ENCODE measurements at places on chromosomes 4 and X.

DNA sequence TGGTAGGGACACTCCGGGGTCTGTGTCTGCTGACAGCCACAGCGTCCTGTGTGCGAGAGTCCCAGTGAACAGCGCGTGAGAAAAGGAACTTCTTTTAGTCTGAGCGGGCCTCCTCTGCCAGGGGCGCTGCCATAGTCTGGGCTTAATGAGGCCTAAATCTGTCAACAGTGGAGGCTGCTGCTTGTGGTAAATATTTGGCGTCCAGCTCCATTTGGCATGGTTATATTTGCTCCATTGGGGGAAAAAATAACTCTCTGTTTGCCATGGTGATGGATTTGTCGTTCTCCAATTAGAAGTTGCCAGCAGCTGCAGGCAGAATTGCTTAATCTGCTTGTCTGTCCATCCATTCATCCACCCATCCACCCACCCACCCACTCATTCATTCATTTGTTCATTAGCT, 71.4 kb upstream of the PSAPL1 start:
- no peak for DNase-seq

DNA sequence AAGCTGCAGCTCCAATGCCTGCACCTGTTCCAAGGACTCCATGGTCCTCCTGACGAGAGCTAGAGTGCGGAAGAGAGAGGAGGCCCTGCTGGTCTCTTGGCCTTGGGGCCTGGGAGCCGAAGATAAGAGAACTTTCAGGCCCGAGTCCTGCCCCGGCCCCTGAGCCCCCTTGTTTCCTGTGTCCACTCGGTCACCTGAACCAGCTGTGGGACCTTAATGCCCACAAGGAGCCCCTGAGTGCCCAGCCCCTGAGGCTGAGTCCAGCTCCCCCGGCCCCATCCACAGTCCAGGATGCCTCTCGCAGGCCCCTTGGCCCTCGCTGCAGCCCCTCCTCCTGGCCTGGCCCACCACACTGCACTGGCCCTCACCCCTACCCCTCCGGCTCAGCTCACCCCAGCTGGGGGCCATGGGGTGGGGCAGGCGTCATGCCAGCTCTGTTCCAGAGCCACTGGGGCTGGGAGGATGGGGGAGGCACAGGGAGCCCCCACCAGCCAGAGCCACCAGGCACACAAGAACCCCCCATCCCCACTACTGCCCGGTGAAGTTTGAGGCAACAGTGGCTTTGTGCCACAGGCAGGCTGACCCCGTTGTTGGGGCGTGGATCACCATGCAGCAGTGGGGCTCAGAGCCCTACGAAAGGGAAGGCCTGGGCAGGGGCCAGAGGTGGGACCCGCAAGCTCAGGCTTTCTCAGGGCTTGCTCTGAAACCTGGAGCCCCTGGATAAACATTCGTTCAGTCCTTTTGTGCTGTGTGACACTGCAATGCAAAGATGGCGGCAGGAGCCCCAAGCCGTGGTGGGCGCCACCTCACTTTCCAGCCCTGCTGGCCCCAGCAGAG, 14.1 kb downstream of the NAT8L start:
- no peak for DNase-seq

GRCh38 chr4:127509155-127509554, 123.6 kb upstream of the INTU start:
- DNase-seq: no peak

DNA sequence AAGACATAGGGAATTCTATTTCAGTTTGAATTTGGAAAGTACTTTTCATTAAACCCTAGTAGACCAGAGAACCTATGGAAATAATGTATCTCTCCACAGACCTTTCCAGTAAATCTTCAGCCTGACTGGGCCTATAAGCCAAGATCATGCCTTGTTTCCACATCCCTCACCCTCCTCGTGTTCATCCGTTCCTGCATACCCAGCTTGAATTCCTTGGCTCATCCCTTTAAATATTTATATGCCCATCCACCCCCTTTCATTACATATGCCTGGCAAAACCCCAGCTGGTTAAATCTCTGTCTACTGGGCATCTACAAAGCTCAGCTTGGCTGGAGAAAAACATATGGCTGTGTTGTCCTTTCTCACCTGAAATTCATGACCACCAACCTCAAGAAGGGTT, 32.4 kb downstream of the SLC2A9 start:
- DNase-seq: no peak

DNA sequence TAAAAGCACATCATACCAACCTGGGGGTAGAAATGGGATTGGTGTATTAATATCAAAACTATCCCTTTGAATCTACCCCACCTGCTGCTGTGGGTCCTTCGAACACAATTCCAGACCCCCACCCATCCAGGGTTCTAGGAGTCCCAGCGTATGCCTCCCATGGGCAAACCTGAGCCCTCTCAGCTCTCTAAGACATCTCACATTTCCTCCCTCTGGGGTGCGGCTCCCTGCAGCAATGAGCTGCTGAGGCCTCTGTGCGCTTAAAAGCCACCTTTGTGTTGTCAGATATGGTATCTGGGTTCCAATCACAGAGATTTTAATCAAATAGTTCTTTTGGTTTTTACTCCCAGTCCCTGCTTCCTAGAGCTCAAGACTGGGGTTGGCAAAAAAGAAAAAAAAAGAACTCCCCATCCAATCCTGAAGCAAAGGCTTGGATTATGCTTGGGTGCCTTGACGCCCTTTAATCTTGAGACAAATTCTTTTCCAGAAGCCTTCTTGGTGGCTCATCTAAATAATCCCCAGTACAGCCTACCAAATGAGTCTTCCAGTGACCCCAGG, 37.5 kb upstream of the NOCT start:
- DNase-seq: no peak

All from GM06990 (cell line).